Motor neuron (in vitro differentiated cells): ENCODE measurements at places on chromosomes 13 and 19.

DNA sequence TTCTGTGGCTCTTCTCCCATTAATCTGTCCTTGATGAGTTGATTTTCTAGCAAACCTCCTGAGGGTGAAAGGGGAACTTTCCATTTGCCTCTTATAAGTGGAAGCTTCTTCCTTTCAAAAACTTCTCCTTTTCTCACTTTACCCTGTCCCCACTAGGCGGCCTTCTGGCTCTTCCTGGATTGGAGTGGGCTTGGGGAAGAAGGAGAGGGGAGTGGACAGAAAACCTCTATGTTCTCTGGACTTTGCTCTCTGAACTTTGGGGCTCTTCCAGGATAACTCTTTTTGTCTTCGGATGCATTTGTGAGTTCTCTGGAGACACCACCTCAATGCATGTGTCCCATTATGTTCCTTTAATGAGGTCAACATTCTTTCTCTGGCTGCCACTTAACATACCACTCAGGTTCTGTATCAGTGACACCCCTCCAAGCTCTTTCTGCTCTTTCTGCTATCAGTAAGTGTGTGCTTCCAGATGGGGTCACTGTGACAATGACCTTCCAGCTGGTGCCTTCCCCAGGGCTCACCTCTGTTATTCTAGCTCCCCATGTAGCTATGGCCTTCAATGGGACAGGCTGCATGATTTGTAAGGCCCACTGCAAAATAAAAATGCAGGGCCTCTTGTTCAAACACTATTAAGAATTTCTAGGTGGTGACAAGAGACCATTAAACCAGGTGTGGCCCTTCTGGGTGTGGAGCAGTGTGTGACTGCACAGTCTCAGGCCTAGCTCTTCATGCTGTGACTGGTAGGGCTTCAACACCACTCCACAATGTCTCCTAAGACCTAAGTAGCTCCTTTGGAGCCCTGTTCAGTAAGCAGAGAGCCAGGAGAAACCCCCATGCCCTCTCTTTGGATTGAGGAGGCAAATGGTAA is 389.2 kb downstream of the EFNB2 start:
- no peak for ATAC-seq

DNA sequence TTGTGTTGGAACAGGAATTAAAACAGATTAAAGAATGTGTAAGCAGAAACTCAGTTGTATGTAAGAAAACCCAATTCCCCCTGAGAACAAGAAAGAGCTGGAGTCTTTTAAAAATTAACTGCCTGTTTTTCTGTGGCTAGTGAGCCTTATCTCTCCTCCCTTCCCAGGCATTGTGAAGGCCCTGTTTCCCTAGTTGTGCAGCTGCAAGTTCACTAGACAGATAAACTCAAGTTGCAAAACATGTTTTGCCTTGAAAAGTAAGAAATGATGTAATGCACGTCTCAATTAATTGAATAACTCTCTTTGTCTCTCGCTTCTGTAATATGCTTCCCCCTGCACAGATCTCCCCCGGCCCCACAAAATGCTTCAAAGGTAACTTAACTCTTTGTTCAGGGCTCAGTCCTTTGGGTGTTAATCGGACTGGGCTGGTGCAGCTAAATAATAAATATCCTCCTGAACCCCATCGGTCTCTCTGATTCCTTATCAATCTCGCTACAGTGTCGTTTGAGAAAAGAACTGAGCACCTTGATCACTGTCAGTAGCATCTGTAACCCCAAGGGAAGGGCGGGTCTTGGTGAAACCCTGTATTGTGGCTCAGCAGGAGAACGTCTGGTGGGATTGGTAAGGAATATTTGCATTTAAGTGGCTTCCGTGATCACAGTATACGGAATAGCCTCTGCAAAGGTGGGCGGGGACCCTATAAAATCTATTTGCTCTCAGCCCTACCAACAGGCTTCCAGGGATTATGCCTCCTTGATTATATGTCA is 1.6 kb upstream of the ZNF556 start:
- no peak for ATAC-seq

GRCh38 chr19:55161571-55162322 is 4.2 kb upstream of the TNNI3 start:
- ATAC-seq, result no peak

GRCh38 chr13:102913914-102914313 is 68.1 kb downstream of the ERCC5 start:
- ATAC-seq, result peak; percentile 78

- ATAC-seq, result peak; percentile 18
Observed at GRCh38 chr19:49680421-49681351, 3.6 kb downstream of the PRMT1 start.

DNA sequence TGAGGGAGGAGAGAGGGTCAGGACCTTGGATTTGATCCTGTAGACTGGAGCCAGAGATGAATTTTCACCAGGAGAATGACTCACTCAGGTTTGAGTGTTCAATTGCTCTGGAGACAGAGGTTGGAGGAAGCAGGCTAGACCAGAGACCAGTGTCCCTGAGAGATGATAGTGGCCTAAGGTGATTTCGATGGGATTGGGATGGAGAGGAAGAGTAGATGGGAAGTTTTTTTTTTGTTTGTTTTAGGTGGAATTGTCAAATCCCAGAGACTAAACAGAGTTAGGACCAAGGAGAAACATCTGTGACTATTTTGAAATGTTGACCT is 2.3 kb downstream of the CEBPG start:
- ATAC-seq, result no peak

DNA sequence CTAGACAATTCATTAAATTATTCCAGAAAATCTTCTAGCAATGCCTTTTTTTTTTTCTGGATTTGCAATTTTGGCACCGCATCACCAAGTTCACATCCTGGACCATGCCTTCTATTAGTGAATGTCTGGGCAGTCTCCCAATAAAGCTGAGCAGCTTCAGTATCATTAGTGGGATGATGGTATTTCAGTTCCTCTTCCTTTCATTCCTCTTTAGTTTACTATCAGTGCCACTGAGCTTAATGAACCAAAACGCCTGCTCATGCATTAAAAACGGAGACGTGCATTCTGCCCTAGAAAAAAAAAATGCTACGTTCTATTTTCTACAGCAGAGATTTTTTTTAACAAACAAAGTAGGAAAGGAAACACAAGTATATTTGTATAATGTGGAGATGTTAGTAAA is 343.0 kb downstream of the PCDH9 start:
- no peak for ATAC-seq

- ATAC-seq, result no peak
Observed at GRCh38 chr13:49146950-49147355, 73.2 kb upstream of the MLNR start.

DNA sequence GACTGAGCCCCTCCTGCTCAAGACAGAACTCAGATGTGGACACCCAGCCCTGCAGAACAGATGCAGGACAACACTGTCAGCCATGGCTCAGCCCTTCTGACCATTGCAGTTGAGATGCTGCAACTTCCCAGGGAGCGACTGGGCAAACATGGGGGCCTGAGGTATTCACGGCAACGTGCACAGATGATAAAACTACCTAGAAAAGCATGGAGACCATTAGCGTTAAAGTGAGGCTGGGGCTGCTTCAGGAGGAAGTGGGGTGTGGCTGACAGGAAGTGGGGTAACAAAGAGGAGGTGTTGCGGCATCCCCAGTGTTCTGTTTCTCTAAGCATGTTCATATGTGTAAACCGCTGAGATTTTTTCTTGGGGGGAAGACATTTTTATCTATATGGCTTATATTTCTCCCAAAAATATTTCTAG is 1.3 kb upstream of the SIGLEC9 start:
- ATAC-seq, result no peak

- no peak for ATAC-seq
Observed at GRCh38 chr19:19571071-19571786, 33.2 kb downstream of the CILP2 start.

GRCh38 chr13:110407531-110407930 is 100.4 kb downstream of the COL4A2 start:
- ATAC-seq, result no peak

- ATAC-seq, result peak; percentile 7
Observed at GRCh38 chr19:12800923-12801465, 606 bp downstream of the PRDX2 start.

DNA sequence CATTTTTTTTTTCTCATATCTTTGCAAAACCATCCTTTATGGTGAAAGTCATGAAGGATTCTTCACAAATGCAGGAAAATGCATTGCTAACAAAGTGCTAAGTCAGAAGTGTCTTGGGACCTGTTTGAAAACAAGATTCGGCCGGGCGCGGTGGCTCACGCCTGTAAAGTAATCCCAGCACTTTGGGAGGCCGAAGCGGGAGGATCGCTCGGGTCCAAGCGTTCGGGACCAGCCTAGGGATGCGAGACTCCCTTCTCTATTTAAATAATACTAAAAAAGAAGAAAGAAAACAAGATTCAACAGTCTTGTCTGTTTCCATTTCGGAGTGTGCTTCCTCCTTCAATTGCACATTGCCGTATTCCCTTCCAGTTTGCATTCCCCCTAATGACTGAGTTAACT is 819 bp downstream of the EID2B start:
- no peak for ATAC-seq

DNA sequence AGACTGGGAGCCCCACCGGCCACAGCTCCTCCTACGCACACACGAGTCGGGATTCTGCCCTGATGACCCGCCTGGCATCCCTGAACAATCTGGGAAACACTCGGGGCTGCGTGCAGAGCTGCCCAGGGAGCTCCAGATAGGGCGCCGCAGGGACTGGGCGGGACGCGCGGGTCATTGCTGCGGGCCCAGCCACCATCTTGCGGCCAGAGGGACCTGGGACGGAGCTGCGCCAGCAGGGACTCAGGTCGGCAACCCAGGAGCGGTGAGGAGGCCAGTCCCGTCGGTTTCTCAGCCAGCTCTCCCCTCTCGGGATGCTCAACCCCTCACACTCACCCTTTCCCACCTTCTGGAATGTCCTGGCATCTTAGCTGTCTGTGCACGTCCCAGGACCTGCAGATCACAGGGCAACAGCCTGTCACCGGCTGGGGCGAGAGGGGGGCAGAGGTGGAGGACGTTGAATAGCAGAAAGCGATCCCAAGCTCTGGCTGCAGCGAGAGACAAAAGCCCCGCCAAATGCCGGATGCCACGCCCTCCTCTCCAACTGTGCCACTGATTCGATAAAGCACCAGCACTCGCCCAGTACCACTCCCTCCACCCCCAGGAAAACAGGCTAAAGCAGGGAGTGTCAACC is 20.4 kb upstream of the ZNF91 start:
- ATAC-seq, result peak; percentile 93

- ATAC-seq, result no peak
Observed at GRCh38 chr19:32977280-32977679, 5.2 kb downstream of the FAAP24 start.

DNA sequence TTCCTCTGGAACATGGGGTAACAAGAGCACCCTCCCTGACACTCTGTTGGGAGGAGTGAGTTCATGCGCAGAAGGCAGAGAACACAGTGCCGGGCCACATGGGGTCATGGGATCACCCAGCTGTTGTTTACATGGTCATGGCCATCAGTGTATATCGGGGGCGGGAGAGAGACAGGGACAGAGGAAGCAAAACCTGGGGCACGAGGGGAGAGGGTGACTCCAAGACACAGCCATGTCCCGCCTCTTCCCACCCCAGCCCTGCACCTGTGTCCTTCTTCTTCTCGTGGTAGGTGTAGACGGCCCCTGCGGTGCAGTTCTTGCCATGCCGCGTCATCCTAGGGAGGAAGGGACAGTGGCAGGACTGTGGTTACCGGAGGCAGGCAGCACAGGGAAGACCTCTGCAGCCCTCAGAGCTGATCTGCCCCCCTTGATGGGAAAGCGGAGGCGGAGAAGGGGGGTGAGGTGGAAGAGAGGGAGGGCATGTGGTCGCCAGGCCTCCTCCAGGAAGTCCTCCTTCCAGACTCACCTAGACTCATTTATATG is 19.9 kb downstream of the NOSIP start:
- ATAC-seq, result no peak

DNA sequence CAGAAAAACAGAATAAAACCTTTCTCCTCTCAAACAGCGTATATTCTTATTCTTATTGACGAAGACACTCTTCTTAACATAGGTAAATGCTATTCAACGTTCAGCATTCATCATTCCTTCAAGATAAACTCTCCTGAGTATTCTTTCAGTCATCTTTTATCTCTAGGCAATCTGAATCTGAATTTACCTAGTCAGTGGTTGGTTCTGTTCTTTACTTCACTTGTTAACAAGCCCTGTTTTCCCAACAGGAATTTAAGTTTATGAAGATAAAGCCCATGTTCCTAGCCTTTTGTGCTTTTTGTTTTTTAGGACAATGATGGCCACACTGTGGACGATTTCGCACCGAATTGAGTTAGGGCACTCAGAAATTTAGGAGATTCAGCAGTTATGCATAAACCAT is 3.2 kb downstream of the ELF1 start:
- no peak for ATAC-seq

DNA sequence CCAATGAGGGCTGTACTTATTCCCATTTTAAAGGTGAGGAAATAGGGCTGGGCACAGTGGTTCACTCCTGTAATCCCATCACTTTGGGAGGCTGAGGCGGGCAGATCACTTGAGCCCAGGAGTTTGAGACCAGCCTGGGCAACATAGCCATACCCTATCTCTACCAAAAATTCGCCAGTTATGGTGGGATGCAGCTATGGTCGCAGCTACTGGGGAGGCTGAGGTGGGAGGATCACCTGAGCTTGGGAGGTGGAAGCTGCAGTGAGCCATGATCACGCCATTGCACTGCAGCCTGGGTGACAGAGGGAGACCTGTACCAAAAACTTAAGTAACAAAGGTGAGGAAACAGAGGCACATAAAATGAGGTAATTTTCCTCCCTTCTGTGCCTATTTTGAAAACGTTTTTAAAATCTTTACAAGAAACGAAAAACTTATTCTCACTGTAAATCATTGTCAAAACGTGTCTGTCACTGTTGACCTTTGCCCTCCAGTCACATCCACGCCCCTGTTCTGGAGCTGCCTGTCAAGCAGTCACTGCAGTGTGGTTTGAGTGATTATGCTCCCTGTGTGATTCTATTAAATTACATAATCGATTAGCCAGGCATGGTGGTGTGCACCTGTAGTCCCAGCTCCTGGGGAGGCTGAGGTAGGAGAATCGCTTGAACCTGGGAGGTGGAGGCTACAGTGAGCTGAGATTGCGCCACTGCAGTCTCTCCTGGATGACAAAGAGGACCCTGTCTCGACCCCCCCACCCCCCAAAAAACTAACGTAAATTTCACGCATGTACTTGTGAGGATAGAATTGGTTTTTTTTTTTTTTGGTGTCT is 12.5 kb downstream of the NOP53 start:
- ATAC-seq, result no peak

DNA sequence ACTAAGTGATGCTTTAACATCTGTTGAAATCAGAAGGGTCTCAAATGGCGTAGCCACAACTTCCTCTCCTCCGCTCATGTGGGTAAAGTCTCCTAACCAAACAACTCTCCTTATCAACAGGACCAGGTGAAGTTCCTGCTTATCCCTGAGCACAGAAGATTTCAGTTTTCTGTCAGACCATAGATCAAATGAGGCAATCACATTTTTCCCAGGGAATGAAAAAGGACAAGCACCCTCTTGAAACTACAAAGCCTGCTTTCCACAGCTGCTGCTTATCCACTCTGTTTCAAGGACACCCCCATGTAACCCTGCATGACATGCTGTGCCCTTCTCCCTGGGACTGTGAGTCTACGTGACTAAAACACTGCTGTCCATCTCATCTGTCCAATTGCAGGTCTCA is 788.3 kb upstream of the SLITRK5 start:
- no peak for ATAC-seq

- no peak for ATAC-seq
Observed at GRCh38 chr13:105634059-105634458, 901.4 kb downstream of the EFNB2 start.
